Activated effector memory CD4-positive, alpha-beta T cell treated with Interleukin-2 at 50 U/mL for 16 hours (primary cell): ENCODE measurements at places on chromosomes 7 and 10.
A peak's percentile ranks its signal among the peaks of the same experiment; 100 is the strongest.

GRCh38 chr7:91892821-91893340, 12.4 kb upstream of the MTERF1 start:
- no peak for DNase-seq

GRCh38 chr10:70673929-70674559, 1.7 kb downstream of the ADAMTS14 start:
- no peak for DNase-seq

GRCh38 chr7:7185371-7185989, 3.1 kb downstream of the C1GALT1 start:
- DNase-seq = no peak

GRCh38 chr7:130879191-130879590, 145.2 kb upstream of the KLF14 start:
- DNase-seq = no peak

- no peak for DNase-seq
These were observed 909.6 kb downstream of the REEP3 start for GRCh38 chr10:64430690-64431323.

DNA sequence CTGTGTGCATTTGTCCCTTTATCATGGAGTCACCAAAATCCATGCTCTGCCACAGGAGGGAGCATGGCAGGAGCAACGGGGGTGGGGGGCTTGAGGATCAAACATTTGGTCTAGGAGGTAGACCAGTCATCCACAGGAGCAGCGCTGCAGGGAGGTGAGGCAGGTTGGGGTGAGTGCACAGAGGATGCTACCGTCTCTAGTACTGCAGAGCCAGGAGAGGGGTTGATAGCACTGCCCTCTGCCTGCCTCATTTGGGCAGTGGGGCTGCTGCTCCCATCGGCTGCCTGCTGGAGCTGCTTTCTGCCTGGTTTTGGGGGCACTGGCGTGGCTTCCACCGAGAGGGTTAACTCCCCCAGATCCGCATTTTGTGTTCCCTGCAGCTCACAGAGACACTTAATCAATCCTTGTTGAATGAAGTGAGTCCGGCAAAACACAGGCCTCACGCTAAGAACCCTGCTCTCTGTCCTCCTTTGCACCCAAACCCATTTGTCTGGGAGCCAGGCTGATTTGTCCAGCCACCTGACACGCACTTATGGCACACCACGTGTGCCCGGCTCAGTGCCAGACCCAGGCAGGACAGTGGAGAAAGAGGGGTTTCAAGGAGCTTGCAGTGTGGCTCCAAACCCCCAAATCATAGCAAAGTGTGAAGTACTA, 527.1 kb upstream of the FOXK1 start:
- no peak for DNase-seq

GRCh38 chr10:93598157-93598556, 2.9 kb downstream of the RBP4 start:
- DNase-seq = no peak

- DNase-seq = no peak
These were observed 92.1 kb downstream of the CH25H start for GRCh38 chr10:89114846-89115625.

GRCh38 chr10:11197878-11198277, 180.2 kb downstream of the CELF2 start:
- DNase-seq = no peak

- no peak for DNase-seq
These were observed 284.5 kb upstream of the KLF6 start for GRCh38 chr10:4069491-4069890.

- no peak for DNase-seq
These were observed 28.8 kb upstream of the ZNF488 start for GRCh38 chr10:47412869-47413268.

- DNase-seq = no peak
These were observed 9.9 kb upstream of the LIPM start for GRCh38 chr10:88792661-88793060.

GRCh38 chr10:86951184-86951761, 6.1 kb downstream of the MMRN2 start:
- no peak for DNase-seq

DNA sequence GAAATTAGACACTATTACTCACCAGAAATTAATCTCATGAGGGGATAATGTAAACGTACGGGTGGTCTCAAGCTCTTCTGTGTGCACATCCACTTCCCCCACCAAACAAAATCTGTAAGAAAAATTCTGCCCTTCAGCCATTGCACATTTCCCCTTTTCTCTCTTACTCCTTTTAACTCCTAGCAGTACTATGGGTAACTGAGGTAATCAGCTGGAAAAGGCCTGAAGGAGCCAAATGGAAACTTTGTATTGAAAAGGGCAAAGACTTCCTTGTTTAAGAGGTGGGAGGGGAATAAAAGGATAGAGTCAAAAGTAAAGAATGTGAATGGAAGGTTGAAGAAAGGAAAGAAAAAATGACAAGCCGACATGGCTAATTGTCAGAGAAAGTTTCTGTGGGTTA, 273.8 kb downstream of the RNLS start:
- no peak for DNase-seq

DNA sequence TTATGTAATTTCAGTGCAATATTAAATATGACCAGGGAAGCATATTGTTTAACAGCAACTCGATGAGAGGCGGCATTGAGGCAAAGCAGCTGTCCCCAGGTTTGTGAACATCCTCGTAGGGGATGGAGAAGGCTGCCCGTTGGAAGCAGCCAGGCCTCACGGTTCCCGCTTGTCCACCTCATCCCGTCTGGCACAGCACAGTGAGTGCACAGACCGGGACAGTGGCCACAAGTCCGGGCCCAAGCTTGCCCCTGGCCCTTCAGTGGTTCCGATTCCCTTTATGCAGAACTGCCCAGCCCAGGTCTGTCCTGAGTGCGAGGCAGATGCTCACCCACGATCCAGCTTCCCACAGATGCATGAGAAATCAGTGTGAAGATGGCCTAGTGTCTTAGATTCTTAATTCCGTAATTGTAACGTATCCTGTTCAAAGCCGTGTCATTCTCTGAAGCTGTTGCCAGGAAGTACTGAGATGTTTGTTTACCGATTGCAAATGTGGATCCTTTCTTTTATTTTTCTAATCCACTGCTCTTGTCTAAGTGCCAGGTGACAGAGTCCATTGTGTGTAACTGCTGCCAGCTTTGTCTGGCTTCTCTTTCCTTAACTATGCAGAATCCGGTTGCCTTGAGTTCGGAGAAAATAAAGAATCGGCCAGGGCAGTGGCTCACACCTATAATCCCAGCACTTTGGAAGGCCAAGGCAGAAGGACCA, 35.5 kb downstream of the PFKP start:
- no peak for DNase-seq

DNA sequence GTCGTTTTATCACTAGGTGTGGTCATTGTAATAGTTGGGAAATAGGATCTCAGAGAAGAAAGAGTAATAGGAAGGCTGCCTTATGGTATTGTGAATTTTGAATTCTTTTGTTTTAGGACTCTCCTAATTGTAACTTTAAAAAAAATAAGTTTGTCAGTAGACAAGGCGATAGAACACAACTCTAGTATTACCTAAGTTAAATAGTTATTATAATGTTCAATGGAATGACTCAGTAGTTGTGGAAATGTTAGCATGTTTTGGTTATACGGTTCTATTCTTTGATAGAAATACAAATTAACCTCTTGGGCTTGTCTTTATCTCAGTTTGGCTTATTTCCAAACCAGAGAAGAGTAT, 1.4 kb downstream of the DNAH11 start:
- no peak for DNase-seq

- no peak for DNase-seq
These were observed 188.5 kb downstream of the ADRA2A start for GRCh38 chr10:111265341-111265740.

GRCh38 chr10:83541046-83541445, 598.3 kb upstream of the GHITM start:
- DNase-seq = no peak

GRCh38 chr7:25391295-25391861, 163.1 kb upstream of the NPVF start:
- no peak for DNase-seq

DNA sequence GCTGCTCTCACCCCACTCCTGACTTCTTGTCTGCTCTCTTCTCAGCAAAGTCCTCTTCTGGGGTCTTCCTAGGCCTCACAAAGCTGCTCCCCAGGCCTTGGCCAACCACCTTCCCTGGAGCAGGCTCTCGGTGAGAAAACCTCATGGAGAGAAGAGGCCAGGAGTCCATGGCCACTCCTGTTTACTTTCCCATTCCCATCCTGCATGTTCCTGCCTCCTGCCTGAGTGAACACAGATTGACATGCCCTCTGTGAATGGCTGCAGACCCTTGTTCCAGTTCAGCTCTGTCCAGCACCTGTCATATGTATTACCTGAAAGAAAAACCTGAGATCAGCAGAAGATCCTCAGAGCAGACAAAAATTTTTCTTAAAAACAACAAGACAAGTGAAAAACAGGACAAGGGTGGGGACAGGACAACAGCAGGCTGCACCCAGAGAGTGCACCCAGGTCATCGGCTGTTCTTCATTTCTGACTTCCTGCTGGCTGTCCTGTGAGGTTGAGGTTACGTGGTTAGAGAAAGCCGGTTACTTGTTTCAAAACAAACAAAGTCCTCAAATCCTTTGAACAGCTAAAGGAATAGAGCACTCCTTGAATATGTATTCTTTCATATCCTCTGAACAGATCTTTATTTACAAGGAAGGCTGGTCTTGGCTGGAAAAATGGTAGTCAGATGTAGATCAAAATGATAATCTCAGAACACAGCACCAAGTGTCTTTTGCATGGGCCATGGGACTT, 34.0 kb upstream of the DLD start:
- DNase-seq = peak; percentile 40

- DNase-seq = no peak
These were observed 141.0 kb upstream of the LANCL2 start for GRCh38 chr7:55224111-55224510.

DNA sequence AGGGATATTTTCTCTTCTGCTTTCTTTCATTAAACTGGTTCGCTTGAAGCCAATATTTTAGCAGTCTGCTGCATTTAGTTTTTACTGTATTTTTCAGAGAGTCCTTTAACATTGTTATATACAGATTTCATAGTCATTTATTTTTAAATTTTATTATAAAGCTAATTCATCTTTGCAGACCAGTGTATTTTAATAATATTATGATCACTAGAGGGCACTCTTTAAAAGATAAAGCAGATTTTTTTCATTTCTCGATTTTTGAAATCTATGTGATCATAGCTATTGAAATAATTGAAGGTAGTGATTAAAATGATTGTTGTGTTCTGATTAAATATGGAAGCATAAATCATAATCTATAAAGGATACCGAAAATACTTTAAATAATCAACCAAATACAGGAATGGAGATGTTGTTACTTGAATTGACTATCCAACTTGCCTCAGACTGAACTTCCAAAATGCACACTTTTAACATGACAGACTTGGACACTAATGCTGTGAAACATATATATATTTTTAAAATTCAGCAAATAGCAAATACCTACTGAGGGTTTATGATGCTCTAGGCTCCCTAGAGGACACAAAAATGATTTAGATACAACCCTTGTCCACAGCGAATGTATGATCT, 35.2 kb downstream of the ST7 start:
- no peak for DNase-seq

GRCh38 chr10:87864496-87865059, 1.2 kb downstream of the PTEN start:
- DNase-seq = no peak

DNA sequence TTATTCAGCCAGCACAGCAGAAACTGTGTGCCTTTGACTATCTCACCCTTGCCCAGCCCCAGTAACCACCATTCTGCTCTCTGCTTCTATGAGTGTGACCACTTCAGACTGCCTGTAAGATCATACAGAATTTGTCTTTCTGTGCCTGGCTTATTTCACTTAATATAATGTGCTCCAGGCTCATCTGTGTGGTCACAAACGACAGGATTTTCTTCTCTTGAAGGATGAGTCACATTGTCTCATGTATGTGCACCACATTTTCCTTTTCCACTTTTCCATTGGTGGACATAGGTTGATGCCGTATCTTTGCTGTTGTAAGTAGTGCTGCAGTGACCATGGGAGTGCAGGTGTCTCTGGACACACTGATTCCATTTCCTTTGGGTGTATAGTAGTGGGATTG, 122.5 kb upstream of the LANCL2 start:
- DNase-seq = no peak

GRCh38 chr7:31852462-31852861, 165.4 kb downstream of the PPP1R17 start:
- DNase-seq = no peak

DNA sequence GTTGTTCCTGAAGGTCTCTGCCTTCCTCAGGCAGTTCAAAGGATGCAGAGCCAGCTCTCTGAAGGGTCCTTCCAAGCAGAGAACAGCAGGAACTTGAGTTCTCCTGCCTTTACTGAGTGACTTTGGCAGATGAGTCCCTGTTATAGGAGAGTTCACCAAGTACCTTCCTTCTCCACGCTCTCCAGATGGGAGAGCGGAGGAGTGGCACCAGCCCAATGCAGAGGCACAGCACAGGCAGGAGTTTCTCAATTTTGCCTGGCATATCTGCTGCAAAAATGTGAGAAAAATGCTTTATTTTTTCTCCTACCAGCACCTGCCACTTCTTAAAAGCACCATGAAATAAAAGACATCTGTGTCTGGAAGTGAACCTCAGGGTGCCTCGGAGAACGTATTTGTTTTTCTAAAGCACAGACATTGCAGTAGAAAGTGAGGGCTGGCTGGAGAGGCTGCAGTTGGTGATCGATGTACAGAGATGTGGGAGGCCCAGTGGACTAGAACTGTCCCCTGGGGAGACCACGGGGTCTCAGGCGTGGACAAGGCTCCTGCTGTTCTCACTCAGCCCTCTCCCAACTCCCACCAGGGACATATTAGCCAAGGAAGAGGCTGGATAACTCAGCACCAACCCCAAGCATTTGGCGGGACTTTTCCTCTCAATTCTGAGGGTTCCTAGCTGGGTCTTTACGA, 174.5 kb downstream of the WDR37 start:
- DNase-seq = no peak

DNA sequence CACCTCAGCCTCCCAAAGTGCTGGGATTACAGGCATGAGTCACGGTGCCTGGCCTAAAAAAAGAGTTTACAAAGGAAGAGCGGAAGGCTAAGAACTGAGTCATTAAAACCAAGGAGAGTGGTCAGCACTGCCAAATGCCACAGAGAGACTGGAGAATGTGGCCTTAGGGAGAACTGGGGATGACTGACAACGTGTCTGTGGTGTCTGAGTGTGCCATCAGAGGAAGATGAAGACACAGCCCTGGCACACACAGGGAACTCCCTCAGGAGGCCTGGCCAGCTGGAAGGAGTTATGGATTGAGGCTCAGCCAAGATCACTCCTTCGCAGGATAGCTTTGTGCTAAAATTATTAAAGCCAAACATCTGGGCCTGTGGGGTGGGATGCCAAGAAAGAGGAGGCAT, 3.9 kb upstream of the INA start:
- no peak for DNase-seq

DNA sequence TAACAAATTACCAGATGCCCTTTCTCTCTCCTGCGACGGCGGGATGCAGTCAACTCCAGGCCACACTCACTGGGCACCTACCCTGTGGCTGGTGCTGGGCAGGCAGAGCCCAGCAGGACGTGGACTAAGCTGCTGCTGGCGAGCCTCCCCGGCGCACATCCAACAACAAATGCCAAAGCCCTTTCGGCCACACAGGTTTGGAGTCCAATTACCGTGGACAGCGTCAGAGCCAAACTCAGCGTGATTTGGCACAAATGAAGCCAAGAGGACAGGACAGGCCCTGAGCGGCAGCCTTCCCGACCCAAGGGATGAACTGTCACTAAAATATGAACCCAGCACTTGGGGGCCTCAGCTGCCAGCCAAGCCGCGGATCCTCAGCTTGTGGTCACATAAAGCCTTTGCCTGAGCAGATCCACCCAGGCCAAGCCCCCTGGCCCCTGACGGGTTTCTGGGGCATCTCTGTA, 28.4 kb downstream of the DAGLB start:
- DNase-seq = no peak

- DNase-seq = no peak
These were observed 602.2 kb downstream of the LRMDA start for GRCh38 chr10:76033457-76034196.

GRCh38 chr10:70634011-70634410, 31.5 kb upstream of the PRF1 start:
- DNase-seq = no peak
